ENCODE measurements at places on chromosomes 2 and 18.

GRCh38 chr2:98445177-98445682 is 572 bp downstream of the INPP4A start:
- no peak for DNase-seq

GRCh38 chr2:172213116-172213860 is 110.6 kb upstream of the DLX2 start:
- no peak for DNase-seq

- no peak for DNase-seq
Observed at GRCh38 chr18:64245126-64245861, 96.4 kb upstream of the LINC00305 start.

DNA sequence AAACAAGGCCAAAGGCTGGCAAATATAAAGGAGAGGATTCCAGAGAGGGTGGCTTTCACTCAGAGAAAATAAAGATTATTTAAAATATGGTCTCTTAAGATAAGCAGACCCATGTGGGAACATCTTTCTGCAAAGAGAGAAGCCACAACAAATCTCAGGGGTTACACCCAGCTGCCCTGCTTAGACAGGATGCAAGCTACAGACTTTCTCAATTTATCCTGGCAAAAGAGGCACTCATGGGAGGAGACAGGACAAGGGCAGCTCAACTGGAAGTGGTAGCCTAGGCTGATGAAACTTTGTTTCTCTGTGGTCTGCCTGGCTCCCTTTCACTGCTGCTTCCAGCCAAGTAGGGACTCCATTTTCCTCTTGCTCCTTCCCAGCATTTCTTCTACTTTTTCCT is 25.9 kb upstream of the SULT1C4 start:
- DNase-seq: no peak

DNA sequence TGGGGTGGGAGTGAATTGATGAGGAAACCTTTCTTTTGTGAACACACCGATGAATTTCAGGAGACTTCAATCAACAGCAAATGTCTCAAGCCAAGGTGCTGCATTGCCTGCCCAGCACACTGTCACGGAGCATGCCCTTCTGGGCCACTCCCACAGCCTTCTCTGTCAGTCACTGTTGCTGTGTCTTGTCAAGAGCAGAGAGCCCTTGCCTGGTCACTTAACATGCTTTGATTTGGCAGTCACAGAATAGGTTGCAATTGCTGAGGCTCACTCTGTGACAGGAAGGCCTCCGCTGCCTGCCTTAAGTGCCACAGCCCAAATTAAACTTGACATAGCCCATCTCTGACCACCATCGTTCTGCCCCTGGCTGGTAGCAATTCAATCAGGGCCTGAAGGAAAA is 225.4 kb downstream of the PID1 start:
- DNase-seq: no peak
